ENCODE measurements at places on chromosomes 6 and 20.

GRCh38 chr6:89371849-89372505, 19.5 kb upstream of the UBE2J1 start:
- DNase-seq, result no peak

DNA sequence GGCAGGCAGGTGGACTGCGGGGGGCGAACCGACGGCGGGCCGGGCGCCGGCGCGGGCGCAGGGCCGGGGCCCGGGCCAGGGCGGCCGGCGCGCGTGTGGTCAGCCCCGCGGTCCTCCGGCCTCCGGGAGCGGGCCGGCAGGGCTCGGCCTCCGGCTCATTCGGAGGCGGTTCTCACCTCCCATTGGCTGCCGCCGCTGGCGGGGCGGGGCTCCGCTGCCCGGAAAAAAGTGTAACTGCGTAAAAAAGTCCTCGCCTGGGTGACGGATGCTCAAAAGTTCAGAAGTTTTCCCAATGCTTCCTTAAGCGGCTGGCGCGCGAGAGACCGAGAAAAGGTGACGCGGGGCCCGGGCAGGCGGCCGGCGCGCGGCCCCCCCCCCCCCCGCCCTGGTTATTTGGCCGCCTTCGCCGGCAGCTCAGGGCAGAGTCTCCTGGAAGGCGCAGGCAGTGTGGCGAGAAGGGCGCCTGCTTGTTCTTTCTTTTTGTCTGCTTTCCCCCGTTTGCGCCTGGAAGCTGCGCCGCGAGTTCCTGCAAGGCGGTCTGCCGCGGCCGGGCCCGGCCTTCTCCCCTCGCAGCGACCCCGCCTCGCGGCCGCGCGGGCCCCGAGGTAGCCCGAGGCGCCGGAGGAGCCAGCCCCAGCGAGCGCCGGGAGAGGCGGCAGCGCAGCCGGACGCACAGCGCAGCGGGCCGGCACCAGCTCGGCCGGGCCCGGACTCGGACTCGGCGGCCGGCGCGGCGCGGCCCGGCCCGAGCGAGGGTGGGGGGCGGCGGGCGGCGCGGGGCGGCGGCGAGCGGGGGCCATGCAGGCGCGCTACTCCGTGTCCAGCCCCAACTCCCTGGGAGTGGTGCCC, at the start of gene FOXC1:
FOXC1 (plus strand) TSS at position 268 of the 849 bp plus-strand sequence; CDS start at position 799, 531 bp downstream.
- peak; percentile 61 for DNase-seq

DNA sequence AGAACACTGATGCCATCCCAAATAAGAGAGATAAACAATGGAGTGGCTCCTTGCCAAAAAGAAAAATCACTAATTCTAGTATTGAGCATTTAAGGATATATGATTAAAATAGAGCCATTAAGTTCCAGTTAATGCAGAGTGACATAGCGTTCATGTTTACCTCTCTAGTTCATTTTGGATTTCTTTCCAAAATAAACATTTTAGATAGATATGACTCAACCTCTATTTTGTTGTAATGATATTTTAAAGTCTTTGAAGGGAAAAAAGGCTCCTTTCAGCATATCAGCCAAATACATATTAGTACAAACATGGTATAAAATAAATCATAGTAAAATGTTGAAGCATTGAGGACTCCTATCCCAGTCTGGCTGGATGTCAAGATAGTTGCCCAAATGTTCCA, 33.4 kb downstream of the RWDD2A start:
- DNase-seq, result no peak

- no peak for DNase-seq
These were observed 160.8 kb upstream of the BMP2 start for GRCh38 chr20:6606651-6607050.

DNA sequence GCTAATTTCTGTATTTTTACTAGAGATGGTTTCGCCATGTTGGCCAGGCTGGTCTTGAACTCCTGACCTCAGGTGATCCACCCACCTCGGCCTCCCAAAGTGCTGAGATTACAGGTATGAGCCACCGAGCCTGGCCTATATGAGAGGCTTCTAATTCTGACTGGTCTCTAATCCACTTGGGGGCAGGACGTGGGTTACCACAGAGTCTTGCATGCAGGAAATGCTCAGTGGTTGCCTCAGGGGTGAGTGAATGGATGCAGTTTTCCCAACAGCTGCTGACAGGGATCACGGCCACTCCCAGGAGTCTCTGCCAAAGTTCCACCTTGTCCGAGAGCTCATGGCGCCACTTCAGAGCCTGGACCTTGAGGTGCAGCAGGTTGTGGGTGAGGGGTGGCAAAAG, 6.4 kb upstream of the FANCE start:
- DNase-seq, result no peak

GRCh38 chr6:328136-328670, 35.9 kb downstream of the DUSP22 start:
- DNase-seq, result peak; percentile 81

DNA sequence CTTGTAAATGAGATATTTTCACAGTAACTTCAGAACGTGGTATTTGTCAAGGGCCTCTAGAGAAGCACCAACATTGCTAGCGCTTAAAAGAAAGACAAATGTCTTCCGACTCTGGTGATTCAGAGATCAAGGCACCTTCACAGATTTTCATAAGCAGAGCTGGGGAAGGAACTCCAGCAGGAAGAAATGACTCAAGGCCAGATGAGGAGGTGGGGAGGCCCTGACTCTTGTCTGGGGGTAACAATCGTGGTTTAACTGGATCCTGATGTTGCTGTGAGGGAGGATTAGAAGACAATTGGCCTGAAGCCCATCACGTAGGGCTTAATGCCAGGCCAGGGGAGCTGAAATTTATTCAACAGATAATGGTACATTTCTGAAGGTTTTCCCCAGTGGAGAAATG, 122.9 kb upstream of the QKI start:
- DNase-seq, result peak; percentile 79

DNA sequence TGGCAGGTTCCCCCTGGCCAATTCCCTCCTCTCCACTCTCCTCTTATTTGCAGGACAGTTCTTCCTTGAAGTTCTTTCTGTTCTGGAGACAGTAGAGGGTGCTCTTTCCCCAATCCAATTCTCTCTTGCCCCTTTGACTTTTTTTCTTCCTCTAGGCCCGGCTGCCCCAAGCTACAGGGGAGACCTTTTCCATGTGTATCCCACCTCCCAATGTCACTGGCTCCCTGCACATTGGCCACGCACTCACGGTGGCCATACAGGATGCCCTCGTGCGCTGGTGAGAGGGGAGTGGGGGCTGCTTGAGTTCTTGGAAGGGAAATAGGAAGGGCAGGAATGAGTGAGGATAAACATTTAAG, 1.5 kb downstream of the VARS2 start:
- peak; percentile 36 for DNase-seq

DNA sequence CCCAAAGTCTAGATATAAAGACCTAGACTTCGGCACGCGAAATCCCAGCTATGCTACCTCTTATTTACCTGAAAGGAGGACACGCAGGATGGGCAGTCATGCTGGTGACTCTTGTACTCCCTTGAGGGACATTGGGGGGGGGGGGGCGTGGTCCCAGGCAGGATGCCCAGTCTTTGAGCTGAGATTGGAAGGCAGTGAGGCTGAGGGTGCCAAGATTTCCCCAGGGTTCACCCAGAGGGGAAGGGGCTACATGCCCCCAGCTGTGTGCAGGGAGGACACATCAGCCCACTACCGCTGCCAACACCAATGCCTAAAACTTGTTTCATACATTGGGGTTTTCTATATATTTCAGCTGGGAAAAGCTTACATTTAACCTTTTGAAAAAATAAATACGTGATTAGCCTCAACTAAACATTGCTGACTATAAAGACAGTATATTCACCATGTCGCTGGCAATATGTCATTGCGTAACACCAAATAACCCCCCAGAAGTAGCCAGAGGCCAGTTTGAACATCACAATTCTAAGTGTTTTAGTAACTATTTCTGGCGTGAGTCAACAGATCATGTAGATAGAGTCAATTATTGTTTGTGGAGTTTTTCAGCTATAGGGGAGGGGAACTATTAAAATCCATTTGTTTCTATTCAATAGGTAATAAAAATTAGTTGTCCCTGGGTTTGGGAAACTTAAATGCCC, 21.6 kb downstream of the MGME1 start:
- no peak for DNase-seq

DNA sequence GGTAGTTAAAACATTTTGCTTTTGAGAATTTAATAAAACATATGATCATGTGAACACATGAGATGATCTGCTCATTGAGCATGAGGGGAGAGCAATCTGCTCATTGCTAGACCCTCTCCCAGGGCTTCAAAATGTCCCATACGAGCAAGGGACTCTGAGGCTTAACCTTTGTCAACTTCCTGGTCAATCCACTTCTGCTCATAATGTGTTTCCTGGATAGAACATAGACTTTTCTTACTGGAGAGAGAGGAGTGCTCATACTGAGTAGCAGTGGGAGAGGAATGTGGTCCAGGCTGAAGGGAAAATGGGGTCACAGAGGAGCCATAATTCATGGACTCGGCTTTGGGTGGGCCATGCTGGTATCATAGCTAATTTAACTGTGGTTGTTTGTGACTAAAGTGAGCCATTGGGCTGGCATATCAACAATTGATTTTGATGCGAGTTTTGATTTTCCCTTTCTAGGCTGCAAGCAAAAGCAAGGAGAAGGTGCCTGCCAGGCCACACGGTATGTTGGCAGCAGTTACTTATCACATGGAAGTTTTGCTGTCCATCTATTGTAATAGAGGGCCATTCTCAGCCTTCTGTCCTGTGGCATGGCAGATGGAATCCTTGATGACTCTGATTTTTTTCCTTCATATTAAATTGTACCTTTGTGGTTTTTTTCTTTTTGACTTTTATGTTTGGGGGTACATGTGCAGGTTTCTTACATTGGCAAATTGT, 20.8 kb upstream of the ADGRF4 start:
- DNase-seq, result no peak

DNA sequence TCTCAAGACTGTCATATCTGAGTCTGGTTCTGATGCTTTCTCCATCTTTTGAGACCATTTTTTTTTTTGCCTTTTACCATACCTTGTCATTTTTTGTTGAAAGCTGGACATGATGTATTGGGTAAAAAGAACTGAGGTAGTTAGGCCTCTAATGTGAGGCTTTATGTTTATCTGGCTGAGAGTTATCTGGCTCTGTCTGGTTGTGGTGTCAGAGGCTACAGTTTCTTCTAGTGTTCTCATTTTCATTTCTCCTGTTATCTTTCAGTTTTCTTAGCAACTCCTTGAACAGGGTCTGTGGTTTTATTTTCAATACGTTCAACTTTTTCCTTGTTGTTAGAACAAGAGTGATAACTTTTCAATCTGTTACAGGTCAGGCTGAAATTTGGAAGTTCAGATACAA, 49.2 kb upstream of the ATXN1 start:
- no peak for DNase-seq

GRCh38 chr6:31620586-31621319, at the start of gene PRRC2A:
TSS of gene PRRC2A (plus strand) at chr6:31620715. CDS start at chr6:31622790, 2,075 bp downstream.
- DNase-seq, result peak; percentile 99

GRCh38 chr20:53126185-53126584, 154.0 kb downstream of the TSHZ2 start:
- DNase-seq, result no peak

GRCh38 chr6:19879663-19880062, 42.5 kb downstream of the ID4 start:
- no peak for DNase-seq

- peak; percentile 80 for DNase-seq
These were observed 49.5 kb downstream of the EPB41L2 start for GRCh38 chr6:131013495-131013894.

DNA sequence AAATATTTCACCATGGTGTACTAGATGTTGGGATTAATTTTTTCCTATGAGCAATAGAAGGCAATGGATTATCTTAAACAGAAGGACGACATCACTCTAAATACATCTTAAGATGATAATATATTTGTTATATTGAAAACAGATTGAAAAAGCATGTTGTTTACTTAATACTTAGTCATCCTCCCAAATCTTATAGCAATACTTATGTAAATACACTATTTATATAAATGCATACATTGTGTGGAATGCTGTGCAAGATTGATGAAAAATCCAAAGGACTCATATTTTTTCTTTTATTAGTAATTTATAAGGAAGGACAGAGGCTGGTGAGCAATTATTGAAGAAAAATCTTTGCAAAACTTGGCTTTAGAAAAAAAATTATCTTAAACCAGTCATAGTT, 593.5 kb downstream of the MMUT start:
- DNase-seq, result no peak

- no peak for DNase-seq
These were observed 2.4 kb upstream of the AHCY start for GRCh38 chr20:34305333-34306230.

GRCh38 chr20:47019121-47019824, 124.6 kb downstream of the EYA2 start:
- peak; percentile 41 for DNase-seq

DNA sequence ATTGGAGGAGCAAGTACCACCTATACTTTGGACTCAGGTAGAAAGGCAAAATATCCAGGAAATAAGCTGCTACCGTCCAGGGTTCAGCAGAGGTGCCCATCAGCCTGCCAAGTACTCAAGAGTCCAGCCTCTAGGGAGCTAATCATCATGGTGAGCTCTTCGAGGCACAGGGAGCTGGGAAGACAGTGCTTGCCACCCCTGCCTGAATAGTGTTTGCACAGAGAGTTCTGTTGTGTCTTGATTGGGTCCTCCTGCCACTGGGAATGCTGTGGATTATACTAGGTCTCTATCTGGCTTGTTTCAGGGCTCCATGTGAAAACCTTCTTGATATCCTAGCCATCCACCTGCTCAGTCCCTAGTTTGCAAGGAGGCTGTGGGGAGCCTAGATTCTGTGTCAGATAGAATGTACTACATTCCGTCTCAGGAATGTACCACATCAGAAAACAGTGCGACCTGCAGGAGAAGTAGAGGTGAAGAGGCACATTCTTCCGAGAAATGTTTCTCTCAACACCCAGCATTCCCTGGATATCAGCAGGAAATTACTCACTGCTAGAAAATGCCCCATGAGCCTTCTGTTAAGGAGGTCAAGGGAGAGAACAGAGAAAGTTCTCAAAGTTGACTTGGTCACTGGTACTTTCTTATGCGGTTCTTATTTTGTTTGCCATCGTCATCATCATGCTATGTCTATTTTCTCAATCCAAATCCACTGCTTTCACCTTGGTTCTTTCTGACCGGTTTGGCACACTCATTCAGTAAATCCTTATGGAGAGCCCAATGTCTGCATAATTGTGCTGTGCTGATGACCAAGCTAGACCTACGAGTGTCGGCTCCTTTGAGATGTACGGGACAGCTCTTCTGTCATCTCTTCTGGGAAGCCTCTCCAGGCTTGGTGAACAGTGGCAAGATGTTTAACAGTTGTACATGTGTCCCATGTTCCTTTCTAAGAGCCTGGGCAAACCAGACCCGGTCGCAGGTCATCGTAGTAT, 30.7 kb downstream of the PTPN1 start:
- DNase-seq, result no peak

GRCh38 chr20:2252419-2252997, 43.3 kb upstream of the TGM3 start:
- DNase-seq, result no peak

- no peak for DNase-seq
These were observed 855 bp upstream of the GFOD1 start for GRCh38 chr6:13488015-13488895.

DNA sequence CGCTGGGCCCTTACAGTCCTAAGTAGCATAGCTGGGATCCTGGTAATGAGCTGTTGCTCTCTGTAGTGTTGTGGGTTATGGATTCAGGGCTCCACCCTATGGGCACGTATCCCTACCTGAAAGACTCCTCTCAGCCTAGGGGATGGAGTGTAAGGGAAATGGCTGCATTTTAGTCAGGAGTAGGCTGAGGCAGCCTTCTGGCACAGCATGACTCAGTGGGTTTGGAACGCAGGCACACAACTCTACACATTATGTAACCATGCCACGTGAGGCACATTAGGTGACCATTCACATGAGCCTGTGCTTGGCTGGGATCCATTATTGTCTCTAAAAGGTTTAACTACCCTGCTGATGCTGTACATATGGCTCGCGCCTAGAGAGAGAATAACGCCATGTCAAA, 27.8 kb downstream of the HDDC2 start:
- no peak for DNase-seq

All from fibroblast of skin of left biceps (primary cell).